ENCODE measurements at places on chromosomes 3 and 15. TPM values are rescaled to one million over a fixed set of nuclear protein-coding genes. Genes with fewer than 3 reads are reported as not detected.
A peak's percentile ranks its signal among the peaks of the same experiment; 100 is the strongest.

GRCh38 chr3:13054341-13055285 lies 18.6 kb downstream of the IQSEC1 start:
- H3K4me1 ChIP-seq: no peaks in the 10 kb centered on the region
- no peaks in the 10 kb centered on the region for H3K27me3 ChIP-seq
- no peak overlapping the region for H3K4me3 ChIP-seq
- H3K27ac ChIP-seq: no peak overlapping the region
- no peak for DNase-seq

DNA sequence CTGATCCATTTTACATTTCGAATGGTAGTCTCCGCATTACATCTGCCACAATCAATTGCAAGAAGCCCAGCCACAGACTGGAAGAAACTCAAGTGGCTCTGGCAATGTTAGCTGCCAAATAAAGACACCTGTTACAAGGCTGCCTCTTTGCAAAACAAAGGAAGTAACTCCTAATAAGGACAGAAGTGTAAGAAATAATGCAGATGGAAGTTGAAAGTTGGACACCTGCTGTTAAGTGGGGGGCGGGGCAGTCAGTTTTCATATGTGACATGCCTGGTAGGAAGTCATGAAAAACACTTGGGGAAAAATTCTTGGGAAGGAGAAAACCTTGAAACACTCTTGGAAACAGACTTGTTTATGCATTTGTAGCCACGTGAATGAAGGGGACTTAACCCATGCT lies 54.1 kb upstream of the ATP2C1 start:
- H3K27me3 ChIP-seq: no peaks in the 10 kb centered on the region
- H3K36me3 ChIP-seq: no peaks in the 10 kb centered on the region

DNA sequence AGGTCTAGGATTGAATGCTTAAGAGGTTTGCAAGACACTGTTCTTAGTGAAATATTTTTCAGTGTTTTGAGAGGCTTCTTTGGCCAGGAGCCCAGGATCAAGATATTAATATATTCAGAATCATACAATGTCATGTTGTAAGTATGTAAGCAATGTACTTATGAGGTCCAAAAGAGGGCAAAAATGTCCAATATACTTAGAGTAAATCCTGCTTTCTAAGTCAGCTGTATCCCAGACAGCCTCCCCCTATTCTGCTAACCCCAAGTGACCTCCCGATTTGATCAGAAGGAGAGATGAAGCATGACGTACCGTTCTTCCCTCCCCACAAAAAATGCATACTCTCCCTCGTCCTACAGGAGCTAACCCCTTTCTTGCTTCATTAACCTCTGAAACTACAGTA lies 70.9 kb downstream of the CHAC1 start:
- peaks cover 34% of the 10 kb centered on the region for H3K4me1 ChIP-seq
- no peaks in the 10 kb centered on the region for H3K27me3 ChIP-seq
- H3K4me3 ChIP-seq: no peak overlapping the region
- no peak for DNase-seq

DNA sequence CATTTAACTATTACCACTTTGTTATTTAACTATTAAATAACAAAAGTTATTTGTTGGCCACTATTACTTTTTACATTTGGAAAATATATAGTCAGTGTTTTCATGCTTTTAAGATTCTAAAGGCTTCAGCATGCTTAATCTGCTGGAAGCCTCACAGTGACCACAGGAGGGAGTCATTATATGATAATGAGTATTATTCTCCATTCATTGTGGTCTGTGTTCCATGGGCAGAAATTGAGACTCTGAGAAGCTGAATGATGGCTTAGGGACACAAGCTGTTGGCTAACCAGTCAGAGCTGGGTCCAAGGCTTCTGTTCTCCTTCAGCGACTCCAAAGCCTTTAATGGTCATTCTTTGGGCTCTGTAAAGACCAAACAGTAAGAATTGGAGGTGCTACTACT lies 64.7 kb downstream of the BFSP2 start:
- DNase-seq: no peak
- no peak overlapping the region for H3K27ac ChIP-seq
- peaks cover 6% of the 10 kb centered on the region for H3K4me1 ChIP-seq

GRCh38 chr3:65030847-65031463 lies 343.2 kb upstream of the ADAMTS9 start:
- H3K4me1 ChIP-seq: no peaks in the 10 kb centered on the region
- no peaks in the 10 kb centered on the region for H3K36me3 ChIP-seq
- DNase-seq: no peak
- no peak overlapping the region for H3K4me3 ChIP-seq

- H3K27ac ChIP-seq: no peak overlapping the region
- no peaks in the 10 kb centered on the region for H3K4me1 ChIP-seq
- no peaks in the 10 kb centered on the region for H3K27me3 ChIP-seq
- H3K4me3 ChIP-seq: no peak overlapping the region
These were observed 910.2 kb downstream of the TUSC7 start for GRCh38 chr3:117619805-117620204.

- peaks cover 25% of the 10 kb centered on the region for H3K4me1 ChIP-seq
- DNase-seq: no peak
- no peak overlapping the region for H3K27ac ChIP-seq
These were observed 49.4 kb upstream of the LCTL start for GRCh38 chr15:66614951-66615760.

- peak overlapping the region; percentile 84 for H3K27ac ChIP-seq
- no peaks in the 10 kb centered on the region for H3K36me3 ChIP-seq
- no peak overlapping the region for H3K4me3 ChIP-seq
- H3K27me3 ChIP-seq: no peaks in the 10 kb centered on the region
These were observed 54.0 kb downstream of the HEG1 start for GRCh38 chr3:125001557-125002413.

DNA sequence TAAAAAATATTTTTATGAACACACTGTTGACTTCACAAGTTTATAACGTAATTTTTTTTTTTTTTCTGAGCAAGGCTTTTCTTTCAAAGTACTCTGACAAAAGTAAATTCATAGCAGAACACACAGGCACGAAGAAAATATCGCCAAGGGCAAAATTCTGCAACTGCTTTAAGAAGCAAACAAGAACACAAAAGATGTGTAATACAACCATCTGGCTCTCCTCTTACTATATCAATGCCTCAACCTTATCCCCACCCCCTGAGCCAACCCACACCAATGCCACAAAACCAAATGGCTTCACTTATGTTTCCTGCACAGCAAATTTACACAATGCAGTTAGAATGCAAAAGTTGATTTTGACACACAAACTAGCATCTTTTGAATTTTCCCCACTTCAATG lies 274.2 kb downstream of the FOXP1 start:
- H3K36me3 ChIP-seq: no peaks in the 10 kb centered on the region
- no peak overlapping the region for H3K4me3 ChIP-seq
- no peak for DNase-seq
- no peak overlapping the region for H3K27ac ChIP-seq

DNA sequence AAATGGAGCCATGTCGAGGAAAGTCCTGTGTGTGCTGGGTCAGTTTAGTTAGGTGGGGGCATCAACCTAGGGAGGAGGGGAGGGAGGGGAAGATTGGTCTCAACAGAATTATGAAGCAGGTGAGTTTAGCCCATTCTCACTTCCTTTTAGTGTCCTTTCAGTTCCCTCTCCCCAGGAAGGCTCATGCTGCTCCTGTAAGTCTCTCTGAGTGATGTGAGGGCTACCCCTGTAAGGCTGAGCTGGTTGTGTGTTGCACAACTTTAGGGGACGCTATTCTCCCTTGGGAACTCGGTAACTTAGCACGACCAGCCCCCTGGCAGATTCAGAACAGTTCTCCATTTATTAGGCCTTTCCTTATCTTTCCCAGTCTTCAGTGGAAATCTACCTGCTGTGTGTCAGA lies 21.2 kb downstream of the IL5RA start:
- DNase-seq: no peak
- no peak overlapping the region for H3K4me3 ChIP-seq
- no peaks in the 10 kb centered on the region for H3K4me1 ChIP-seq
- H3K27me3 ChIP-seq: no peaks in the 10 kb centered on the region
- H3K27ac ChIP-seq: no peak overlapping the region

GRCh38 chr15:99736702-99737101 lies 3.5 kb upstream of the LYSMD4 start:
- no peak overlapping the region for H3K4me3 ChIP-seq
- H3K36me3 ChIP-seq: no peaks in the 10 kb centered on the region
- H3K27ac ChIP-seq: no peak overlapping the region
- H3K27me3 ChIP-seq: no peaks in the 10 kb centered on the region
- H3K4me1 ChIP-seq: peaks cover 7% of the 10 kb centered on the region

DNA sequence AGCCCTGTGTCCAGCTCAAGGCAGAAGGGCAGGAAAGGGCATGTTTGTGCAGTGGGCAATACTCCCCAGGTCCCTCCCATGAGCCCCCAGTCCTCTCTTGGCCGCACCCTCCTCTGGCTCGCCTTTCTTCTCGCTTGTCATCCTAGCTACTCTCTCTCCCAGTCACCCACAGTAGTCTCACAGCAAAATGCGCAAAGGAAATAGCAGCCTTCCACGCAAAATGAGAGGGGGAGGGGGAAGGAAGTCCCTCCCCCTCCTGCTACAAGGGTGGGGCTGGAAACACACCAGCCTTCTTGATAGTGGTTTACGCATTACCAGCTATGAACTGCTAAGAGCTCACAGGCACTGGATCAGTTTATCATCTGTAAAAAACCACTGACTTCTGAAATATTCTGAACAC lies 83.8 kb downstream of the GADL1 start:
- H3K27me3 ChIP-seq: no peaks in the 10 kb centered on the region
- no peaks in the 10 kb centered on the region for H3K36me3 ChIP-seq
- no peak overlapping the region for H3K27ac ChIP-seq
- no peak for DNase-seq

GRCh38 chr3:43288850-43289249 lies 2.5 kb downstream of the SNRK start:
- DNase-seq: no peak
- peaks cover 71% of the 10 kb centered on the region for H3K4me1 ChIP-seq
- H3K27ac ChIP-seq: peak overlapping the region; percentile 96
- H3K4me3 ChIP-seq: no peak overlapping the region

DNA sequence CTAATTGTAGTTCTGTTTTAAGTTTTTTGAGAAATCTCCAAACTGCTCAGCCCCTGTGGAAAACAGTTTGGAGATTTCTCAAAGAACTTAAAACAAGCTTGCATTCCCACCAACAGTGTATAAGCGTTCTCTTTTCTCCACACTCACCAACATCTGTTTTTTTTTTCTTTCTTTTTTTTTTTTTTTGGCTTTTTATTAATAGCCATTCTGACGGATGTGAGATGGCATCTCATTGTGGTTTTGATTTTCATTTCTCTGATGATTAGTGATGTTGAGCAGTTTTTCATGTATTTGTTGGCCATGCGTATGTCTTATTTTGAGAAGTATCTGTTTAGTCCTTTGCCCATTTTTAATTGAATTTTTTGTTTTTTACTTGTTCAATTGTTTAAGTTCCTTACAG lies 73.1 kb upstream of the COL8A1 start:
- no peaks in the 10 kb centered on the region for H3K27me3 ChIP-seq
- no peaks in the 10 kb centered on the region for H3K4me1 ChIP-seq
- DNase-seq: no peak
- H3K36me3 ChIP-seq: no peaks in the 10 kb centered on the region
- no peak overlapping the region for H3K27ac ChIP-seq

DNA sequence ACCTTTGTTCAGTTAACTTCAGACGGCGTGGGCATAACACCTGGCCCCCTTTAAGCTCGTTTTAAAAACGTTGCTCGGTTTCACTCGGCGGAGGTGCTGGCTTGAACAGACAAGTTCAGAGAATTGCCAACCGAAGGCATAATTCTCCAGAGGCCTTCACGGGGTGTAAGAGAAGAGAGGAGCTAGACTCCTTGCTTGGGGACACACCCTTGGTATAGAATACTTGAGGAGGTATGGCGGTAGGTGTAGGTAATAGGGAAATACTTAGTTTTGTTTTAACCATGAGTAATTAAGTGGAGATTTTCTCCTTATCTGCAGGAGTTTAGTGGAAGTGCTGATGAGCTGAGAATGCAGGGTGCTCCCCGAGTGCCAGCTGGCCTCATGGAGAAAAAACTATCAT lies 921 bp downstream of the FBXL2 start:
- H3K4me1 ChIP-seq: peaks cover 15% of the 10 kb centered on the region
- H3K36me3 ChIP-seq: no peaks in the 10 kb centered on the region
- peak overlapping the region; percentile 72 for H3K27ac ChIP-seq
- no peaks in the 10 kb centered on the region for H3K27me3 ChIP-seq
- DNase-seq: no peak

GRCh38 chr3:55333046-55333445 lies 154.1 kb downstream of the WNT5A start:
- no peaks in the 10 kb centered on the region for H3K4me1 ChIP-seq
- no peak for DNase-seq
- H3K27me3 ChIP-seq: no peaks in the 10 kb centered on the region
- no peak overlapping the region for H3K27ac ChIP-seq
- no peaks in the 10 kb centered on the region for H3K36me3 ChIP-seq
- no peak overlapping the region for H3K4me3 ChIP-seq

GRCh38 chr3:52245322-52246263 lies at the start of gene PPM1M:
Gene PPM1M (plus strand): TSS chr3:52245759. CDS start chr3:52245825, 66 bp downstream.
- peak within 1 kb of the TSS; percentile 63 for H3K4me3 ChIP-seq
- peaks cover 24% of the 10 kb centered on the region for H3K4me1 ChIP-seq
- peak; percentile 80 for DNase-seq
- no peaks in the 10 kb centered on the region for H3K36me3 ChIP-seq

DNA sequence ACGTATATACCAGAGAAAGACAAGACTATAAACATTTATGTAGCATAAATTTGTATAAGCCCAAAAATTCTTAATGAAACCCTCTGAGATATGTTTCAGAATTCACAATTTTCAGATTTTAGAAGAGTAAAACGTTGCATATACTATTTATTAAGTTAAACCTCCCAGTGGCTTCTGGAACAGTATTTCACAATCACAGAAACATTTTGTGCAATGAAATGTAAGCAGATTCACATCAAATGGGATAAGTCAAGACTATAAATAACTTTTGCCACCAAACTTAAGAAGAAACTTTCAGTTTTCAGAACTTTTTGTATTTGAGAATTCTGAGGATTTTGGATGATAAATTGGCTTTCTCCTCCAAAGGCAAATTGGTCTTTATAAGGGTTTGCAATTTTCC lies 9.2 kb downstream of the SLTM start:
- no peak for DNase-seq
- peaks cover 40% of the 10 kb centered on the region for H3K4me1 ChIP-seq
- H3K36me3 ChIP-seq: no peaks in the 10 kb centered on the region
- H3K27me3 ChIP-seq: no peaks in the 10 kb centered on the region
- peak overlapping the region; percentile 44 for H3K27ac ChIP-seq

SLC9A9 gene
- 29.9 TPM for total RNA-seq

CD86 gene
- 5.5 TPM for total RNA-seq

EPHB3 gene
- total RNA-seq: 1.8 TPM

CSNK1G1 gene
- total RNA-seq: 24.3 TPM

TNFAIP8L3 gene
- total RNA-seq: 7.1 TPM

RAB11A gene
- total RNA-seq: 112 TPM

LRRC34 gene
- 2.9 TPM for total RNA-seq

SIAH2 gene
- total RNA-seq: 21.2 TPM

KCNAB1 gene
- total RNA-seq: 5.0 TPM

PLCL2 gene
- total RNA-seq: 11.8 TPM

All from sigmoid colon (tissue), 7 donors.